ENCODE measurements at places on chromosomes 4 and X.
A peak's percentile ranks its signal among the peaks of the same experiment; 100 is the strongest.

GRCh38 chr4:19774690-19775256 is 476.9 kb upstream of the SLIT2 start:
- DNase-seq: no peak

DNA sequence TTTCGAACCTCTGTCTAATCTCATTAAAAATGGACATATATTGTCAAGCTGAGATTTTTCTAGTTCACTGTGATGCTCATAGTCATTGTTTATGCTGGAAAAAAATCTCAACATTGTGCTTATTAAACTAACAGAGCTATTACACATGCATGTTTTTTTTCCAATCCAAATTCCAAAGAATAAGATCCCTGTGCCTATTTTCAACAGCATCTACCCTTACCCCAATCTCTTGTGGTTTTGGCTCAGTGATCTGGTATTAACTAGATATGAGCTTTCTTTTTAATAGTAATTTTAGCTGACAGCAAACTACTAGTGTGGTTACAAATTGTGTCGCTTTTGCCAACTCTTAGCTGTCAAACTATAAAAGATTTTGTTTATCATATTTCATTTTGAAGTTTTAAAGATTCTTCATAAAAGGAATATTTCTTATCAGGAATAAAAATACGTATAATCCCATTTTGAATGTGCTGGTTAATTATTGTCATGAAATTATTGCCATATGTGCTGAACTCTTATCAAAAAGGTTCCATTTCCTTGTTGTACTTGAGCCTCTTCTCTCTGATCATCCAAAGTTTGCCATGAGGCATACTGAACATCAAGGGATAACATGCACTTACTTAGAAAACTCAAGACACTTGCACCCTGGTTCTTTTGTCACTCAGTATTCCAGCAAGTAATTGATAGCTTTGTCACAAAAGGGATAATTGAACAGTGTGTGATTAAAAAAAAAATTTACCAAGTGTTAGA is 241.2 kb downstream of the ARHGAP24 start:
- no peak for DNase-seq

GRCh38 chrX:108126661-108127060 is 35.1 kb downstream of the ATG4A start:
- no peak for DNase-seq

DNA sequence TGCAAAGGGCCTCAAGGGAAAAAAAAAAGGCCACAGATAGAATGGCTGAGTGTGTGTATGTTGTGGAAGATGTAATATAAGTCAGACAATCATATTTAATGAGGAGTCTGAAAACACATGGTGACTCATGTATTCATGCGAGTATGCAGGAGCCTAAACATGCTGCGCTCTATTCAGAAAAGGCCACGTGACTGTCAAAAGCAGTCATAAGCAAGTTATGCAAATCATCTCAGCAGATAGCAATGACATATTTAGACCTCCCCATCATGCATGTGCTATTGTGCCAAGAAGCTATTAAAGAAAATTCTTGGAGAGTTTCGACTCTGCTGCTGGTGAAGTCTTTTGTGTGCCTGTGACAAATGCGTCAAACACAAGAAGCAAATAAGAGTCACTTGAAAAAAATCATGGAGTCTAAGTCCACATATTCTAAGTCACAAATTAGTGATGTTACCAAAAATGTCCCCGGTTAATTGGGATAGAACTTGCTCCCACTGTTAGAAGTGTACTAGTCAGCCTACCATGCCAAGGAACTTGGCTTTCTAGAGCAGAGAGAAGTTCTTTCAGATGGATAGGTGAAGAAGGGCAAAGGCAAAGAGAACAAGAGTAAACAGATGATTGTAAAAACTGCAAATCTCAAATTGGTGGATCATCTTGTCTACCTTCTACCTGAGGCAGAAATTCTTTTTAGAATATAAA is 5.0 kb downstream of the LNX1 start:
- no peak for DNase-seq

DNA sequence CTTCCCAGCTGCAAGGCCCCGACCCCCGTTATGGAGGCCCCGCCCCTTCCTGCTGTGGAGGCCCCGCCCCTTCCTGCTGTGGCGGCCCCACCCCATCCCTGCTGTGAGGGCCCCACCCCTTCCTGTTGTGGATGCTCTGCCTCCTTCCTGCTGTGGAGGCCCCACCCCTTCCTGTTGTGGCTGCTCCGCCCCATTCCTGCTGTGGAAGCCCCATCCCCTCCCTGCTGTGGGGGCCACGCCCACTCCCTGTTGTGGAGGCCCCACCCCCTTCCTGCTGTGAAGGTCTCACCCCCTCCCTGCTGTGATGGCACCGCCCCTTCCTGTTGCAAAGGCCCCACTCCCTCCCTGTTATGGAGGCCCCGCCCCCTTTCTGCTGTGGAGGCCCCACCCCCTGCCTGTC is 104.9 kb upstream of the PSAPL1 start:
- no peak for DNase-seq

DNA sequence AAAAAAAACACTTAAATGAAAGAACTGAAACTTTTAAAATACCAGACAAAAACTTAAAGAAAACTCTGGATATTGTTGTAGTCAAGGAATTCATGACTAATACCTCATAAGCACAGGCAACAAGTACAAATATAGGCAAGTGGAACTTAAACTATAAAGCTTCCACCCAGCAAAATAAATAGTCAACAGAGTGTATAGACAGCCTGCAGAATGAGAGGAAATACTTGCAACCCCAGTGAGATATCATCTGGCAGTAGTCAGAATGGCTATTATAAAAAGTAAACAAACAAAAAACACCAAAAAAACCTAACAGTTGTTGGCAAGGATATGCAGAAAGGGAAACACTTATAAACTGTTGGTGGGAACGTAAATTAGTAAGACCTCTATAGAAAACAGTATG is 9.6 kb upstream of the RPS6KA6 start:
- no peak for DNase-seq

GRCh38 chrX:54248309-54248708 is 65.3 kb upstream of the FAM120C start:
- DNase-seq: no peak

GRCh38 chr4:138158746-138159297 is 83.3 kb downstream of the SLC7A11 start:
- DNase-seq: no peak

- DNase-seq: no peak
Measured at GRCh38 chr4:160143574-160143973, 1040.7 kb downstream of the RAPGEF2 start.

DNA sequence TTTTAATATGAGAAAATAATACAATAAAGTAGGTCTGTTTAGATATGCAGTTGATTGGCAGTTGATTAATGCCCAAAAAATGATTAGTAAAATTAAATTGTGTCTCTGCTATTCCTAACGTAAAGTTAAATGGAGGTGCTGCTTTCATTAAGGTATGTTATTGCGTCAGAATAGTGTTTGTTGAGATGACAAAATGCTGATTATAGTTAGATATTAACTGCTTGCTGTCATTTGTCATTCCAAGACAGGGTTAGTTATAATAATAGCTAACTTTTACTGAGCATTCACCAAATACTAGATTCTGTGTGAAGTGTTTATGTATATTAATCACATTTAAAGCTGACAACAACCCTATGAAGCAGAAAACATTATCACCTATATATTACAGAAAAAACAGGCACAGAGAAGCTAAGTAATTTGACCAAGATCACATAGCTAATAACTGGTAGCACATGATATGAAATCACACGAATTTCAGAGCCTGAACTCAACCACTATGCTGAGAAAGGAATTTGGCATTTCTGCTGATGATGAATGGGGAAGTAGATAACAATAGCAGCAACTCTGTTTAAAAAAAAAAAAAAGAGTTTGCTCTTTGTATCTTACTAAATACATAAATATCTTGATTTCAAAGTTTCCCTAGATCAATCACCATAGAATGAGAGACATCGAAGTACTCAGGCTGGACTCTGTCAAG is 59.7 kb upstream of the WDR44 start:
- DNase-seq: no peak

DNA sequence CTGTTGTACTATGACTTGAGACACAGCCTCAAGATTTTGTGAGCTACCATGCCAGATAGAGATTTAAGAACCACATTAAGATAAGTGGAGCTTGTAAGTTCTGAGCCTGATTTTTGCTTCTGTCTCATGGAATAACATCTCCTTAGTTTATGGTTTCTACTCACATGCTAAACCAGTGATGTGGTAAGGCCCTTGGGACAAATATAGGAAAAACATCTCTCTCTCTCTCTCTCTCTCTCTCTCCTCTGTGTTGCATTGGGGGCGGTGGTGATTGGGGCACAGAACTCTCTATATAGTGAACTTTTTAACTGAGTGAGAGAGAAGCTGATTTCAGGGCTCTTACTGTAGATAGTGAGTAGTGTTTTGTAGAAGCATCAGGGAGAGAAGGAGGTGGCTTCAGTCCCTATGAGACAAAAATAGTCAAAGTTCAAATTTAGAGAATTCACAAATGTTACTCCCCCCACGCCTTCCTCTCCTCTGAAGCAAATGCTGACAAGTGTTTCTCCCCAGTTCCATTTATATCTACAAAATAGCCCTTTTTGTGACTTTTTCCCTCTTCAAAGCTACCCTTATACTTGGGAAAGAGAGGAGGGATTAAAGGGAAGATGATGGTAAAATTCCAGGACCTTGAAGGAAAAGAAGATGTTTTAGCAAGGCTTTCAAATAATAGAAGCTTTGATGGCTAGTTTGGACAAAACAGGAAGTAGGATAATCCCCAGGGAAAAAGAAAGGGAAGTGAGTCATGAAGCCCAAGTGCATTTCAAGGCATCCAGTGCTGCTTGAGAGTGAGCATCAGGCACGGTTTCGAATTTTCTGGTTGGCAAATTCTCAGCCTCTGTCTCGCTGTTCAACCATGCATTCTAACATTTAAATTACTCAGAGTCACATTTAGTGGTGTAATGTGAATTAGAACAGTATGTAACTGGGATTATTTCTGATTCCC is 134.3 kb upstream of the AP1S2 start:
- no peak for DNase-seq

DNA sequence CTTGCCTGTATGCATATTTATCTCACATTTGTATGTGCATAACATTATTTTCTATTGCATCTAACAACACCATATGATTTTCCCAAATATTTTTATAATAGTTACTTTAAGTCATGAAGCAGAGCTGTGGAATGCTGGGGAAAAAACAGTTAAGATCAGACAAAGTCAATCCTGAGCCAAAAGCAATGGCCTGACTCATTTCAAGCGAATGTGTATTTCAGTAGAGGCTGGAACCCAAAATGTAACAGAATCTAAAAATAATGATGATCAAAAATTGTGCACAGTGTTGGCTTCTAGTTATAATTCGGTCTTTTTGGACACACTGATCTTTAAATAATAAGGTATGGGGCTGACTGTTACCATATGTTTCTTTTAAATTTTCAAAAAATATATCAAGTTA is 516.2 kb upstream of the ADGRL3 start:
- DNase-seq: no peak

DNA sequence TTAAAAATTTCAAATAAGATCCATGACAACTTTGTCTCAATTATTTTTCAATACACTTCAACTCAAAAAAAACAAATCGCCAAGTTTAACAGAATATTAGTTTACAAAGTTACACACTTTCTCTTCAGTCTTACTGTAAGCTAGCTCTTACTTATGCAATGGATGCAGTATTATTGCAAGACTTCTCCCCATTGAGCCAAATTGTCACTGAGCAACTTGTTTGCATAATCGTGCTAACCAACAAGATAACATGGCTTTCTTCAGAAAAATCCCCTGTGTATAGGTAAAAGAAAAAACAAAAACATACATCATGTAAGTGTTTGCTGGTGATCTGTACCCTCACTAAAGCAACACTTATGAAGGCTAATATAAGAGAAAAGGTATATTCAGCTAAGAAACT is 18.9 kb downstream of the DNAJB14 start:
- no peak for DNase-seq

DNA sequence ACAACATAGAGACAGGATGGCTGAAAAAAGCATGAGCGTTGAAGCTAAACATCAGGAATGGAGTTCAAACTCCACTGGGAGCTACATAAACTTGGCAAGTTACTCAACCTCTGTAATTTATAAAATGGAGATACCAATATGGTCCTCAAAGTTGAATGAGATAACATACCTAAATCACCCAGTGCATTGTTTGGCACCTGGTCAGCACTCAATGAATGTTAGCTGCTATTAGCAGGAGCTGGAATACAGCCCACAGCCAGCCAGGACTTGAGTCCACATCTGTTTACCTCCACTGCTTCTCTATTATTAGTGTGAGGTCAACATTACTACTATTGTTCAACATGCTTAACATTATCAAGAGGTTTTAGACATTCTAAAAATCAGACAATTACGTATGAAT is 97.9 kb downstream of the NR3C2 start:
- no peak for DNase-seq

DNA sequence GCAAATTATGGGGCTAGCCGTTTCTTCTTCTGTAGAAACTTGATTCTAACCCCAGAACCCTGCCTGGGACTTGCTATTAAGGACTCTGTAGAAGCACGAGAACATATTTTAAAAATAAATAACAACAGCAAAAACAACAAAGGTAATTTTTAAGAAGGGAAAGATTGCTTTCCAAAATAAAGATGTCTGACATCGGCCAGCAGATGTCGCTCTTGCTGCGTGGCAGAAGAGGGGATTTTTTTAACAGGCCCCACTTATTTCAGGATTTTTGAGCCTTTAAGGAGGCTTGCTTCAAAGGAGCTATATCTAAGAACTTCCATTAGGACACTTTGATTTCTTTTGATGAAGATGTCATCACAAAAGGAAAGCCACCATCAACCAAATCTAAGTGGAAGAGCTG is 62.8 kb upstream of the EGFL6 start:
- peak; percentile 11 for DNase-seq

DNA sequence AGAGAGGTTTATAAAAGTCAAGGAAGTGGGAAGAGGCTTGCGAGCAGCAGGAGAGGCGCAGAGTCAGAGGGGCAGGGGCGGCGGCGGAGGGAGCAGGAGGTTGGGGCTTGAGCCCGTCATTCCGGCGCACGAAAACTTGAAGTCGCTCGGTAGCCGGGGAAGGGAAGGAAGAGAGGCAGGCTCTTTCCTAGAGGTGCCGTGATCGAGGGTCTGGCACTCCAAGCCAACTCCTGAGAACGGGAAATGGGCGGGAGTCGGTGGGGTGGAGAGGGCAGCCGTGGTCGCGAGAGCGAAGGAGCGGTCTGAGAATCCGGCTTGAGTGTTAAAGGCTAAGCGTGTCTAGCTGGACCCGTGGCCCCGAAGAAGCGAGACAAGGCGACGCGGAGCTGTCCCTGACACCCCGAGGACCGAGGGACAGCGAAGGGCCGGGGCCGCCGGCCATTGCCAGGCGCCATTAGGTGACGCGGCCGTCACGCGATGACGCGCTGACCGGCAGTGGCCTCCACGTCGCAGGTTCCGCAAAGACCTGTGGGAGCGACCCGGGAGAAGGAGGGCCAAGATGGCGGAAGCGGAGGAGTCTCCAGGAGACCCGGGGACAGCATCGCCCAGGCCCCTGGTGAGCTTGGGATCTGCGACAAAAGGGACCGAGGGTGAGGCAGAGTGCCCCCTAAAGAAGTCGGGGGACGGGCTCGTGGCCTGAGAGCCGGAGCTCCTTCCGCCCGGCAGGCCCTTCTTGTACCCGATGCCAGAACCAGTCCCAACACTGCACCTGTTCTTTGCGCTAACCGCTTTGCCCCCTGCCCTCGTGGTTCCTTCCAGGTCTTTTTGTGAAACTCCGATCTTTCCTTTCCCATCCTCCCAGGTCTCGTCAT is at the start of gene YIPF6:
Gene YIPF6 (plus strand): TSS at position 544 of the 872 bp plus-strand sequence. CDS start 16 bp downstream, at position 560.
- no peak for DNase-seq

GRCh38 chrX:45952030-45952429 is 593.2 kb downstream of the ZNF674 start:
- no peak for DNase-seq

- DNase-seq: no peak
Measured at GRCh38 chrX:123422875-123423274, 238.8 kb downstream of the GRIA3 start.

All from activated CD8-positive, alpha-beta memory T cell treated with anti-CD3 and anti-CD28 coated beads for 1 hour (primary cell).